ENCODE measurements at places on chromosomes 1 and 21.

DNA sequence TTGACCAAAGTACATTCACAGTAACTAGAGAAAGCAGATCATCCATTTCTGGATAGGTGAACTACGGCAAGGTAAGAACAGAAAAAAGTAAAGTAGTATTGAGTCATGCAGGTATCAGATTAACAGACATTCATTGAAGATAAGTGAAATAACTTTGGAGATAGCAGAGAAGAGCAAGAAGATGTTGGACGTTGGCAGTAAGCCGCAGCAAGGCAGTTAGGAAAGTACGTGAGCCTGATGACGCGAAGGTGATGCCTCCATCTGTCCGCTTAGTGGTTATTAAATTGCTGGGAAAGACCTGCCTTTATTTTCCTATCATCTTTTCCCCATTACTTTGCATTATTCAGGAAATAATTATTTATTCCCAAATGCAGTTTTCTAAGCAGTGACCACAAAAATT lies 24.9 kb upstream of the KIAA1614 start:
- DNase-seq = no peak

GRCh38 chr1:175434283-175434860 lies 241.8 kb upstream of the KIAA0040 start:
- DNase-seq = peak; percentile 55

GRCh38 chr1:183546427-183546826 lies 43.8 kb downstream of the NCF2 start:
- DNase-seq = no peak

DNA sequence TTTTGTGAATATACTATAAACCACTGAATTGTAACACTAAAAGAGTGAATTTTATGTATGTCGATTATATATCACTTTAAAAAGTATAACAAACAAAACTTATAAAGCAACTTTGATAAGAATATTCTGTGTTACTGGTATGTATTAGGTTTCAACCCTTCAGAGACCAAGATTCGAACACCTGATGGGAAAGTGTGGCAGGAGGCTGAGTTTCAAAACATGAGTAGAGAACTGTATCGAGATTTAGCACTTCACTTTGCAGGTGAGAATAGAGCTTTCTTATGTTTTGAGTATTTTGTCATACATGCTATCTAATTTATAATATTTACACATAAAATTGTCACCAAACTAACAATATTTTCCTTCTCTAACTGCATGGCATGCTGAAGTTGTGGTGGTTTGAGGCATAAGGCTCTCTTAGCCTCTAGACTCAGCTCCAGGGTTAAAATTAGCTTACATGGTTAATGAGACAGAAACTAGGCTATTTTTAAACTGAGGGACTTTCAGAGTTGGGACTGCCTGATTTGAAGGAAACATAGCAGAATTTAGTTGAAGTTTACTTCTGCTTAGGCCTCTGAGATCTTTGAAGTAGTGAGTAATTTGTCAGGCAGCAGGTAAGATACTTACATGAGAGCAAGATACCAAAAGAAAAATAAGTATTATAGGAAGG lies 48.6 kb downstream of the CEP350 start:
- no peak for DNase-seq

- no peak for DNase-seq
These were observed 24.6 kb upstream of the GPR137B start for GRCh38 chr1:236117710-236118109.

- no peak for DNase-seq
These were observed 59.0 kb downstream of the TSEN15 start for GRCh38 chr1:184110272-184111204.

GRCh38 chr1:19353596-19353995 lies 41.5 kb downstream of the SLC66A1 start:
- DNase-seq = no peak

DNA sequence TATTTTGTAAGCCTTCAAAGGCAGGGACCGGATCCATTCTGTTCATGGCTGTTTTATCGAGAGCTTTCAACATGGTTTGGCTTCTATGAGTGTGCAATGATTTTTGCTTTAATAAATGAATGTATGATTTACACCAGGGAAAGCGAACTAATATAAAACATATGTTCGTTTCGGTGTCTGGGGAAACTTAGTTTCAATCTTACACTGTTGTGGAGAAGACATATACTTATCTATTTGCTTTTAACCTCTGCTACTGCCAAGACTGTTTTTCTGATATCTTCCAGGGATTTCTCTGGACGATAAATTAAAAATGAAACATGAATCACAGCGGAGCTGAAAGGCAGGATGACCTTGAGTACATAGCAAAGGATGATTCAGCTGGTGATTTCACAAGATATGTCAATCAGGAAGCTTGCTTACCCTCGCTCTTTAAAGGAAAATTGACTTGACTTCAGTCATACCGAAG lies 14.7 kb upstream of the CYYR1 start:
- no peak for DNase-seq

DNA sequence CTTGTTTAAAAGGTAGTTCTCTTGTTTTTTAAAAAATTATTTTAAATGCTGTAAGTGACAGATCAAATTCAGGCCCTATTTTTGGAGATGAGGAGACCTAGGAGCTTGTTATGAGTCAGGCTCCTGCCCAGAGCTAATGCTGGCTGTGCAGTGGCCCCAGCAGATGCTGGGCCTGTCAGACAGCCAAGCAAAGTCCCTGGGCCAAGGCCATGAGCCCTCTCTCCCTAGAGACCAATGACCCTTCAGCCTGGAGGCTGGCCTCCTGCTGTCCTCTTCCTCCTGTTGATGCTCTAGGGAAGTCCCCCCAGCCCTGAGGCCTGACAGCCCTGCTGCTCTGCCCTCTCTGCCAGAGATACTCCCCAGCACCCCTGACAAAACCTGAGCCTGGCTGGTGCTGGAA lies 128.1 kb upstream of the CTTNBP2NL start:
- no peak for DNase-seq

GRCh38 chr1:54453022-54453421 lies 46.8 kb upstream of the SSBP3 start:
- DNase-seq = no peak

DNA sequence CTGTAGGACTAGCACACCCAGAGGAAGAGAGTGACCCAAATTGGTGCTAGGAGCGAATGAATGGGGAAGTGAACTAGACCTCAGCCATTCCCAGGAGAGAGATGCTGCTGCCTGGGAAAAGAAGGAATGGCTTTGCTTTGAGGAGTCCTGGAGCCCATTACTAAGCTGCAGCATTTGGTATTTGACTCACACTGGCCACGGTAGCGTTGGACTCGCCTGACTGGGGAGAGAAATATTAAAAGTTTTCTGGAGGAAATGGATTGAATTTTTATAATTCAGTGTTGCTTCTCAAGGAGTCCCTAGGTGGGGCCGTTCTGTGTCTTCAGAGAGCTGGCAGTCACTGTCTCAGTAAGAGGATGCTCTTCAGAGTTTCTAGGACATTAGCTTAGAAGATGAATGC lies 40.2 kb downstream of the PIK3CD start:
- no peak for DNase-seq

GRCh38 chr1:155978325-155978972 lies at the start of gene ARHGEF2:
ARHGEF2 (minus strand) TSS chr1:155978547; CDS start chr1:155978427, 120 bp downstream.
- peak; percentile 84 for DNase-seq

GRCh38 chr21:39611551-39612190 lies 1.1 kb upstream of the B3GALT5 start:
- DNase-seq = no peak

DNA sequence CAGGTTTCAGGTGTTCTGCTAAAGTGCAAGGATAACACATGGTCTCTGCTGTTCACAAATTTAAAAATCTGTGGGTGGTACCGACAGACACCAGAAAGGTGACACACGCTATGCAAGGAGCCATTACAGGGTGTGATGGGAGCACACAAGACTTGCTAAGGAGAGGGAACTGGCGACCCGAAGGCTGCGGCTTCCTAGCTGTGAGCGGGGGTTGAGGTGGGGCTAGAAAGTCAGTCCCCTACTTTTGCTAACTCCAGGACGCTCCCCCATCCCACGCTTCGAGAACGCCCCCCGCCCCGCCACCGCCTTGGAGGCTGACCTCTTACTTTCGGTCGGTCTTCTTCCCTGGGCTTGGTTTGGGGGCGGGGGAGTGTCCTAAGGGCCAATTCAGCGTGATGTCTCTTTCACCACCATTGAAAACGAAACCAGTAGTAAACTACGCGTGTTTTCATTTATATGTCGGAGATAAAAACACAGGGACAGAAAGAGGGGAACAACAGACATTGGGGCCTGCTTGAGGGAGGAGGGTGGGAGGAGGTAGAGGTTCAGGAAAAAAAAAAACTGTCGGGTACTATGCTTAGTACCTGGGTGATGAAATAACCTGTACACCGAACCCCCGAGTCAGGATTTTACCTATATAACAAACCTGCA lies 1.1 kb downstream of the CKS1B start:
- DNase-seq = peak; percentile 52

DNA sequence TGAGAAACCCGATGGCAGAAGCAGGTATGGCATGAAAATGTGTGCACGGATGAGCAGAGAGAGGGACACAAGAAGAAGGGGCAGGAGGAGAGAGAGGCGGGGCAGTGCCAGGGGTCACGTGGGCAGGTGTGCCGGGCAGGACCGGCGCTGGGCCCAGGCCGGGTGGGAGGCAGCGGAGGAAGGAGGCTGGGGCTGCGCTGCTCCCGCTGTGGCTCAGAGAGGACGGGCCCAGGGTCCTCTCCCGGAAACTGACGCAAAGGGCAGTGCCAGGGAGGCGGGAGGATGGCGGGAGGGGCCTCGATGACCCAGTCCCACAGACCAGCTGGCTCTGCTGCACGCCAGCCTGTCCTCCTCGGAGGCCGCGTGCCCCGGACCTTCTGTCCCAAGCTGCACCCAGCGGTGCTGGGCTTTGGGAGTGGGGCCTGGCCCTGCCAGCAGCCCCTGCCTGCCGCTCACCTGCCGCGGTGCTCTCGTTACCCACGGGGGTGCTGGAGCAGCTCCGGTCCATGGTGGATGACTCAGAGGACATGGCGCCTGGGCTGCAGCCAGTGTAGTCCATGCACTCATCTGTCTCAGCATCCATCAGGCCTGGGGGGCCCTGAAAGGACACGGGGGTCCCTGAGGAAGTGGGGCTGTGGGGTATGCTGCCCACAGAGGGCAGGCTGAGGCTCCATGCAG lies 153.9 kb downstream of the CASZ1 start:
- DNase-seq = no peak

DNA sequence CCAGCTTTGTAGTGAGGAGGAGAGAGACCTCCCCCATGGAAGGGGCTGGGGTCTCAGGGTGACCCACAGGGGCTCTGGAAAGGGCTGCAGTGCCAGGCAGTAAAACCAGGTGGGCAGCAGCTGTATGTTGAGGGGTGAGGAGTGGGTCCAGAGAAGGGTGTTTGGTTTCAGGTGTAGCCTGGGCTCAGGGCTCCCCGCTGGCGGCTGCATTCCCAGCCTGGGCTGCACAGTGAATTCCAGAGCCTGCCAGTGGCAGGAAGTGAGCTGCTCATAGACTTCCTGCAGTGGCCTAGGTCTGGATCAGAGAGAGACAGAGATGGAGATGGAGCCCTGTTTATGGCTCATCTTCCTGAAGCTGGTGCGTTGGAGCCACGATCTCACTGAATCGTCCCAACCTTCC lies 356.4 kb downstream of the PTPRU start:
- no peak for DNase-seq

GRCh38 chr1:113125517-113125916 lies 52.5 kb downstream of the LRIG2 start:
- no peak for DNase-seq

GRCh38 chr1:201949491-201949890 lies 3.1 kb upstream of the LMOD1 start:
- no peak for DNase-seq

DNA sequence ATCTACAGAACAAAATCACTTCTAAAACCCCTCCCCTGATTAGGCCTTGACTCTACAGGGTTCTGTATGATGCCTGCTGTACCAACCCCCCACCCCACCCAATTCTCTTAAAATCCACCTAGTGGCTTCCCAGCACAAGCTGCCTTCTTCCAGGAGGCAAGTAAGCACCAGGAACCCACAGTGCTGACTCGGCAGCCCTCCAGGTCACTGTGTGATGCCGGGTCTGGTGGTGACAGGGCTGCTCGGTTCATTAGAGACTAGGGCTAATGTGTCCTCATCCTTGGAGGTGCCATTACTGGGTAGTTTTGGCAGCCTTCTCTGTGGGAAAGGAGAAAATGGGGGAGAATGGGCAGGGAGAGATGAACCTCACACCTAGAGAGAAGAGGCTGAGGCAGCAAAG lies 363.5 kb downstream of the PTPRU start:
- no peak for DNase-seq

- peak; percentile 77 for DNase-seq
These were observed at the start of gene PTPRC for GRCh38 chr1:198638894-198639635. PTPRC (plus strand) TSS chr1:198639040; CDS start chr1:198639269, 229 bp downstream.

GRCh38 chr1:206032380-206033140 lies 8.9 kb upstream of the CTSE start:
- DNase-seq = no peak

DNA sequence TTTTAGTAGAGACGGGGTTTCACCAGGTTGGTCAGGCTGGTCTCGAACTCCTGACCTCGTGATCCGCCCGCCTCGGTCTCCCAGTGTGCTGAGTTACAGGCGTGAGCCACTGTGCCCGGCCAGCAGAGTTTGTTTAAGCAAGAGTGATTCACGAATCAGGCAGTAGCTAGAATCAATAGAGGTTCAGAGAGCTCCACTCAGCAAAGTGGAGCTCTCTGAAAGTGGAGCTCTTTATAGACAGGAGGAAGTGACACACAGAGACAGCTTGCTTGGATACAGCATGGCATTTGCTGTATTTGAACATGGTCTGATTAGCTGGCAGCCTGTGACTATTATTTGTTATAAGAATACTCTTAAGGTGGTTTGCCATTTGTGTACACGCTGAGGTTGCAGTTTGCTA lies 27.1 kb upstream of the CD34 start:
- DNase-seq = no peak

GRCh38 chr1:205217418-205217817 lies 5.9 kb upstream of the DSTYK start:
- DNase-seq = no peak

DNA sequence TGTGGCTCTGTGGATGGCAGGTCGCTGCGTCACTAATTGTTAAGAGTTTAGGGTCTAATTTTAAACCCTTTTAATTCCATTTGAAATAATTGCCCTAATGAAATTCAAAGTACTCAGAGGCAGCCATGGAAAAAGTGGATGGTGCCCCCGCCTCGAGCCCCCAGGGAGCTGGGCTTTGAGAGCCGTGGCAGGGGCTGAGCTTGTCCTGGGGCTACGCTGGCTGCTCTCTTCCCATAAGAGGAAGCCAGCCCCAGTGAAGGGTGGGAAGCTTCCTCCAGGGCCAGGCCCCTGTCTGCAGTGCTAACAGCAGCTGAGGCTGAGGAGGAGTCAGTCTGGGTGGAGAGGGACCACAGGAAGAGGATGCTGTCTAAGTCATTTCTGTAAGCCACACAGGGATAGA lies 315.0 kb upstream of the POU3F1 start:
- no peak for DNase-seq

DNA sequence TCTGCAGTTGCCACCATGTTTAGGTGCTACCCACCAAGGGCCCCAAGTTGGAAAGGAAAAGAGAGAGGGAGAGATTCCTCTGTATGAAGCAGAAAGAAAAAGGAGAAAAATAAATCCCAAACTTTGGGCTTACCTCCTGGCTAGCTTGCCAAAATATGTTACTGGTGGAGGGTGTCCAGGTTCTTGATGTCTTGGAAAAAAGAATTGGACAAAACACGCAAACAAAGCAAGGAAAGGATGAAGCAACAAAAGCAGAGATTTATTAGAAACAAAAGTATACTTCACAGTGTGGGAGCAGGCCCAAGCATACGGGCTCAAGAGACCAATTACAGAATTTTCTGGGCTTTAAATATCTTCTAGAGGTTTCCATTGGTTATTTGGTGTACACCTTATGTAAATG lies 204.5 kb upstream of the LRRC7 start:
- no peak for DNase-seq

GRCh38 chr1:78426408-78426807 lies 64.4 kb upstream of the PTGFR start:
- DNase-seq = no peak

GRCh38 chr1:214026985-214027384 lies 39.2 kb downstream of the PROX1 start:
- DNase-seq = no peak

- DNase-seq = no peak
These were observed 55.0 kb upstream of the SYT6 start for GRCh38 chr1:114208714-114209113.
